Adrenal gland (tissue), 19 donors: ENCODE measurements at places on chromosomes 13 and 19. TPM values are rescaled to one million over a fixed set of nuclear protein-coding genes. Genes with fewer than 3 reads are reported as not detected.

- no peak overlapping the region for H3K4me3 ChIP-seq
- peaks cover 23% of the 10 kb centered on the region for H3K27me3 ChIP-seq
- no peaks in the 10 kb centered on the region for H3K4me1 ChIP-seq
- DNase-seq, result no peak
Observed at GRCh38 chr19:53947624-53948023, 15.1 kb upstream of the CACNG8 start.

Gene DACT3
- total RNA-seq, result 9.8 TPM

DNA sequence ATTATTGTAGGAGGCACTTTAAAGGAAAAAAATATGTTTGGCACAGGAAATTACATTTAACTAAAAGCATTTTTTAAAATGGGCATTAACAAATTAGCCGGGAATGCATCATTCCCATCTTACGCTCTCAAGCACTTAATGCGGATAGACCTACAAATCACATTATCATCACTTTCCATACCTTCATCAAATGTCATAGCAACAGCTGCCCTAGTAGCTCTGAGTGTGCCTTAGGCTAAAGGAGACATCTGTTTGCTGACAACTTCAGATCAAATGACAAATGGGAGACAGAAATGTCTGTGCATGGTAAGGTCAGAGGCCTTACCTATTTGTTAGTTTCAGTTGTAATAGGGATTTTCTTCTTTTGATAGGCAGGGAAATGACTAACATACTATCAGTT is 773.2 kb upstream of the SLC10A2 start:
- no peaks in the 10 kb centered on the region for H3K27me3 ChIP-seq
- no peaks in the 10 kb centered on the region for H3K4me1 ChIP-seq
- H3K27ac ChIP-seq, result no peak overlapping the region
- no peaks in the 10 kb centered on the region for H3K36me3 ChIP-seq
- DNase-seq, result no peak

DNA sequence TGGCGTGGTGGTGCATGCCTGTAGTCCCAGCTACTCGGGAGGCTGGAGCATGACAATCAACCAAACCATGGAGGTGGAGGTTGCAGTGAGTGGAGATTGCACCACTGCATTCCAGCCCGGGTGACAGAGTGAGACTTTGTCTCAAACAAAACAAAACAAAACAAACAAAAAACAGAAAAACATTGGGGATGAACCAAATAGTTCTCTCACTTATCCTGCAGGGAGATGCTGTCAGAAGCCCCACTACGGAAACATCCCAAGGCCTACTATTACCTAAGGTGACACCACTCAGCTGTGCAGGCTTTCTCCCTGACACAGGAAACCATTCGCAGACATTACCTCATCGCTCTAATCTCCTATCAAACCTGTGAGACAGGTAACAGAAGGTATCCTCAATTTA is 113.5 kb downstream of the FOXO1 start:
- no peaks in the 10 kb centered on the region for H3K27me3 ChIP-seq
- H3K27ac ChIP-seq, result no peak overlapping the region
- no peaks in the 10 kb centered on the region for H3K36me3 ChIP-seq
- H3K4me1 ChIP-seq, result peaks cover 1% of the 10 kb centered on the region
- no peak for DNase-seq
- H3K4me3 ChIP-seq, result no peak overlapping the region

DNA sequence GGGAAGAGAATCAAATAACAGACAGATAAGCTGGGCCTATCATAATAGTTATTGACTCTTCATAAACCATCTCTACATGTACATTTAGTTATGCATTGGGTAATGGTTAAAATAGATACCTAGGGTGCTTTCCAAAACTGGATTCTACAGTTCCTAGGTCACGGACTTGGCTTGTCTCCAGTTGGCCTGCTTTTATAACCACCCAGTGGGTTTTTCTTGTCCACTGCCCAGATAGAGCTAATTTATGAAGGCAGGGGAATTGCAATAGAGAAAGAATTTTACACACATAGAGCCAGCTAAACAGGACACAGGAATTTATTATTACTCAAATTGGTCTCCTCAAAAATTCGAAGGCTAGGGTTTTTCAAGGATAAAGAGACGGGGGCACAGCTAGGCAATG is 97.3 kb downstream of the FAM216B start:
- no peak for DNase-seq
- no peak overlapping the region for H3K4me3 ChIP-seq
- peaks cover 12% of the 10 kb centered on the region for H3K4me1 ChIP-seq
- H3K27me3 ChIP-seq, result no peaks in the 10 kb centered on the region
- no peaks in the 10 kb centered on the region for H3K36me3 ChIP-seq

- no peak for DNase-seq
- H3K4me3 ChIP-seq, result no peak overlapping the region
- no peaks in the 10 kb centered on the region for H3K4me1 ChIP-seq
- no peak overlapping the region for H3K27ac ChIP-seq
- no peaks in the 10 kb centered on the region for H3K27me3 ChIP-seq
- no peaks in the 10 kb centered on the region for H3K36me3 ChIP-seq
Observed at GRCh38 chr13:74550039-74550438, 415.8 kb upstream of the KLF12 start.

Gene CAPN12
- 0.78 TPM for total RNA-seq

Gene CD22
- total RNA-seq, result 7.3 TPM
